ENCODE measurements at places on chromosomes 13 and 19.

DNA sequence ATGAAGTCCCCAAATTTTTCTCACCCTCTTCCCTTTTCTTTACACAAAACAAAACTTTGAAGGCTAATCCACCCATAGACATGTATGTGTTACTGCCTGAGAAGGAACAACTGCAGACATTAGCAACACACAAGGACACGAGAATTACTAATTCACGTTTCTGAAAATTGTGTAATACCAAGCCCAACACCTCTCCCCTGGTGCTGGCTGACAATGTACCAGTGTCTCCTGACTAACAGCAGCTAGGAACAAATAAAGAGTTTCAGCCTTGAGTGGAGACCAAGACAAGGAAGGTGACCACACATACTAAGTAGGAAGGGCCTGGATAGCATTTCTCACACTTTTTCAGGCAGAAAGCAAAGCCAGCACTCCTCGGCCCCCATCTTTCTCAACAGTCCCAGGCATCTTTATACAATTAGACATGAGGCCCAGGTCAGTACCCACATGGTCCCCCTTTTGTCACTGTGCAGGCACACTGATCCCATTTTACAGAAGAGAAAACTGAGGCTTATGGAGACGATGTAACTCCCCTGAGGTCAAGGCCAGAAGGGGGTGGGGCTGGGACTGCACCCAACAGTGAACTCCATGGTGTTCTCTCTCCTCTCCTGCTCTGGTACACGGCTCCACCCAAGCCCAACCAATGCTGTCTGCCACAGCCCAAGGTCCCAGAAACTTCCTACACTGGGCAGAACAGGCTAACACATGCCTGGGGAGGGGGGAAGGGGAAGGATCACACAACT is 8.7 kb downstream of the BRD4 start:
- no peak for DNase-seq

GRCh38 chr19:30044273-30045248 is 102.5 kb downstream of the URI1 start:
- DNase-seq, result no peak

DNA sequence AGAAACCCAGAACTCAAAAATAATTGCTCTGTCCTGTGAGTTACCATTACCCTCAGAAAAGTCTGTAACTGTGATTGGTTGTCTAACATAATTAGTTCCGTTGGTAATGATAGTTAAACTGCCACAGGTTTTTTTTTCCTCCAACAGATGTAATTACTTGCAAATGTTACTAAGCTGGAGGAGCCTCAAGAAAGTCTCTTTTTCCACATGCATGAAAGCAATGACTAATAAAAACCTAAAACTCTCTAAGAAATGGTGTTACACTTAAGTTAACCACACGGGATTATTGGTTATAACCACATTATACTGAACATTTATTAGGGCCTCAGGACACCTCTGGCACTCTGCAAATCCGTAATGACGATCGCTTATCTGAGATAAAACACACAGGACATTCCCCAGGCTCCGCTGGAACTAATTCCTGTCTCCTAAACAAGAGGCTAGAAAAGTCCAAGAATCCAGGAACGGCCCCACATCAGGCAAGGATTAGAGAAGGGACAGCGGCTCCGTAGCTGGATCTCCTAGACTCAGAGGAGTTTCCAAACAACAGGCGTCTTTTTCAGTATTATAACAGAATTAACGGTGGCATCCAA is 753 bp downstream of the ZNF235 start:
- DNase-seq, result peak; percentile 29

- no peak for DNase-seq
Observed at GRCh38 chr19:11832253-11832912, 16.1 kb upstream of the ZNF439 start.

DNA sequence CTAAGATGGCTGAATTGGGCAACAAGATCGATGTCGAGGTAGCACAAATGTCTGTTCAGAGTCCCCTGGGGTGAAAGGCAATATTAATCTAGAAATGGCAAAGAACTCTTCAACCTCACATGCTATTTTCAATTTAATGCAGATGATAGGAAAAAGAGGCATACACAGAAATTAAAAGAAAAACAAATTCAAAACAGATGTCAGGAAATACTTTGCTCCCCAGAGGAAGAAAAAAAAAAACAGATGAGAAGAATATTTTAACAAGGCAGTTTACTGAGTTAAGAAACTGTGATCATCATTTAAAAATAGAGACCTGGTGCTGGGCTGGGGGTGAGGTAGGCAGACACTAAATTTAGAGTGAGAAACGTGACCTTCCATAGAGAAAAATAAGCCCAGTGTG is 421.9 kb upstream of the ARGLU1 start:
- DNase-seq, result no peak

- peak; percentile 81 for DNase-seq
Observed at GRCh38 chr19:2610637-2611482, 91.6 kb downstream of the GNG7 start.

All from urothelium cell line (cell line).